AG04449 (cell line): ENCODE measurements at places on chromosomes 1 and 21.

DNA sequence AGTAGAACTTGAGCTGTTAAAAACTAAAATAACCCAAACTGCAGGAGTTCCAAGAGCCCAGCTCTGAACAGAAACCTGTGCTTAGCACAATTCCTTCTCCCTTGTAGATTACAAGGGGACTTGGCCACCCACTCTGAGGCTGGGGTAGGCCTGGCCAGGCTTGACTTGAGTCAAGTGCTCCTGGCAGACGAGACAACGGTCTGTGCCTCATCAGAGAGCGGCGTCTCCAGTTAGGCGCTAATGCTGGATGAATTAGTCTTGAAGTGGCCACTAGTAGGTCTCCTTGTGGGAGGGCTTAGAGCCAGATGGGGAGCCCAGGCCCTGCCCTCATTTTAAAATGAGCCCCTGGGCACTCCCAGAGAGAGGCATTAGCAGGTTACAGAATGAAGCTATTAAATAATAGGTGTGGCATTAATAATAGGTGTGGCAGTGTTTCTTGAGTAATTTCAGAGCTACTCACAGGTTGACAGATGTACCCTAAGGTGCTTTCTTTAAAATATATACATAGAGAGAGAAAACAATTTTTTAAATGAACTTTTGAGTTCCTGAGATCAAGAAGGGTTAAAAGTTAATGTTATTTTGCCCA, 1.1 kb downstream of the EEIG2 start:
- no peak for DNase-seq

DNA sequence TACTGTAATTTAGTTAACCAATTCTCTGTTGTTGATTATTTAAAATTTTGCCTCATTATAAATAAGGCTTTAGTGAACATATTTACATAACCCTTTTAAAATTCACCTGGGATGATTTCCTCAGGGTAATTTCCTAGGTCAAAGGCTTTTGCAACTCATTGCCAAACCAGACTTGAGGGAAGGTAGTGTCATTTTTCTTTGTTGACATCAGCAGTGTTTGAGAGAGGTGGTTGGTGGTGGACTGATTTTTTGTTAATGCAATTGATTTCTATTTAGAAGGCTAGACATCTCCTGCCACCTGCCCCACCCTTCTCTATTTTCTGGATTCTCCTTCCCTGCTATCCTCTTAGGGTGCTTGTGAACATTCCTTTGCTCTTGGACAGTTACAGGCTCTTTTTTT, 116.8 kb downstream of the HHAT start:
- DNase-seq: no peak

GRCh38 chr1:59879996-59880505, 46.5 kb downstream of the CYP2J2 start:
- no peak for DNase-seq

DNA sequence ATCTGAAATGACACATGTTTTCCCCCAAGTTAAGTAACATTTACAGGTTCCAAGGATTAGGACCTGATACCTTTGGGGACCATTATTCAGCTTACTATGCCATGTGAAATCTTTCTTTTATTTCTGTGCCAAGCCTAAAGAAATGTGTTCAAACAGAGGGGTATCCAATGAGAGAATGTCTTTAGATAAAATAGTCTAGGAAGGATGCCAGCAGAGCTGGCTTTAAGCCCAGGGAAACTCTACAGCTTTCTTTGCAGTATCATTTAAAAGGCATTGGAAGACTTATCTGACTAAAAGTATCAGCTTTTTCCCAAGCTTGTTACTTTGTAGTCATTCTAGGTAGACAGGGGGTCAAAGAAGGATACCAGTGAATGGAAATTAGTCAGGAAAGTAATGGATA, 860.4 kb downstream of the PLA2G4A start:
- DNase-seq: peak; percentile 58

GRCh38 chr1:20558191-20558590, 5.8 kb downstream of the FAM43B start:
- DNase-seq: no peak
